ENCODE measurements at places on chromosomes 11 and 22. TPM values are rescaled to one million over a fixed set of nuclear protein-coding genes. Genes with fewer than 3 reads are reported as not detected.

Gene CRYBA4
- total RNA-seq = 0.29 TPM

Gene SCGB1D2
- total RNA-seq = 6.0 TPM

Gene OR4A16
- total RNA-seq = not detected

Gene NAALAD2
- 2.5 TPM for total RNA-seq

GRCh38 chr11:123519055-123519796, 89.2 kb downstream of the GRAMD1B start:
- no peak for DNase-seq
